Pulmonary artery endothelial cell (primary cell): ENCODE measurements at places on chromosomes 7 and 10.
A peak's percentile ranks its signal among the peaks of the same experiment; 100 is the strongest.

DNA sequence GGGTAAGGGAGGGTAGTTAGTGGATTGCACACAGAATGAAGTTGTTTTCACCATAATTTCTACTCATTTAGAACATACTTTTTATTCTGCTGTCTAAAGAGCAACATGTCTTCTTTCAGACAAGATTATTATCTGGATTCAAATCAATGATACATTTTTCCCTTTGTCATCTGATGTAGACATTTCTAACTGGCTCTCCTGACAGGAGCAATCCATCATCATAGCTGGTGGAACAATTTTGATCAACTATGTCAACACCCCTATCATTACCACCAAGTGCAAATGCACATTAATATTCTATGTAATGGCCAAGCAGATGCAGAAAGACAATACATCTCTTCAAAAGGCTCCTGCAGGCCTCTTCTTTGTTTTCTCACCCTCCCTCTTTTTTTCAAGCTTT, 672.9 kb upstream of the LRRTM3 start:
- DNase-seq = no peak

DNA sequence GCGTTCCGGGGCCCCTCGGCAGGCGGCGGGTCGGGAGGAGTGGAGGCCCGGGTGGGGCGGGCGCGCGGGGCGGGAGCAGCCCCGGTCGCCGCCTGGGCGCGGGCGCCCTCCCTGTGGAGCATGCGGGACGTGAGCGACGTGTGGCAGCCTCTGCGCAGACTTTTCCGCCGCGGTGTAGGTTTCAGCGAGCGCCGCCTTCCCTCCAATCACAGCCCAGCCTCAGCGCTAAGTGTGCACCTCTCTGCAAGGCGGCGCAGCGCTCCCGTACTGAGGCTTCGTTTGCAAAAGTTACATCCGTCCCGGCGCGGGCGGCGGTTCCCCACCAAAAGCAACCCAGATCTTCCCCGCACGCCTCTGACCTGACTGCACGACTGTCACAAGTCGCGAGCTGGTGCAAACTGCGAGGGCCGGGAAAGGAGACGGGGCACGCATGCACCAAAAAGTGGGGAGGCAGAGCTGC, 1.2 kb upstream of the PFKFB3 start:
- DNase-seq = no peak

DNA sequence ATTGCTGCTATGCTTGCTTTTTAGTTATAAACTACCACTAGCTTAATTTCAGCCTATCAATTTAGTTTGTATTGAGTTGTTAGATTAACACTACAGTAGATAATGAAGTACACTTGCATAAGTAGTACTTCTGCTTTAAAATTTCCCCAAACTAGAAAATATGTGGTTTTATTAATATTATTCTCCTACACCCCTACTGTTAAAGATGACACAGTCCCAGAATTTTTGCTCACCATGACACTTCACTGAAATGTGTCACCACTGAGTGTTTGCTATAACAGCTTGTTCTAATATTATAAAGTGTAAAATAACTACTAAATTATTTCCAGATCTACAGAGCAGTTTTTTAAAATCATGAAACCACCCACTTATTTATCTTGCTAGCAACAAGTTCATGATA, 31.6 kb downstream of the RHEB start:
- DNase-seq = no peak

- no peak for DNase-seq
Observed at GRCh38 chr10:101005869-101006567, 6.4 kb downstream of the LZTS2 start.

- DNase-seq = no peak
Observed at GRCh38 chr7:67593794-67594193, 597.2 kb downstream of the TYW1 start.

GRCh38 chr10:26044141-26044749, 110.2 kb downstream of the MYO3A start:
- DNase-seq = no peak

DNA sequence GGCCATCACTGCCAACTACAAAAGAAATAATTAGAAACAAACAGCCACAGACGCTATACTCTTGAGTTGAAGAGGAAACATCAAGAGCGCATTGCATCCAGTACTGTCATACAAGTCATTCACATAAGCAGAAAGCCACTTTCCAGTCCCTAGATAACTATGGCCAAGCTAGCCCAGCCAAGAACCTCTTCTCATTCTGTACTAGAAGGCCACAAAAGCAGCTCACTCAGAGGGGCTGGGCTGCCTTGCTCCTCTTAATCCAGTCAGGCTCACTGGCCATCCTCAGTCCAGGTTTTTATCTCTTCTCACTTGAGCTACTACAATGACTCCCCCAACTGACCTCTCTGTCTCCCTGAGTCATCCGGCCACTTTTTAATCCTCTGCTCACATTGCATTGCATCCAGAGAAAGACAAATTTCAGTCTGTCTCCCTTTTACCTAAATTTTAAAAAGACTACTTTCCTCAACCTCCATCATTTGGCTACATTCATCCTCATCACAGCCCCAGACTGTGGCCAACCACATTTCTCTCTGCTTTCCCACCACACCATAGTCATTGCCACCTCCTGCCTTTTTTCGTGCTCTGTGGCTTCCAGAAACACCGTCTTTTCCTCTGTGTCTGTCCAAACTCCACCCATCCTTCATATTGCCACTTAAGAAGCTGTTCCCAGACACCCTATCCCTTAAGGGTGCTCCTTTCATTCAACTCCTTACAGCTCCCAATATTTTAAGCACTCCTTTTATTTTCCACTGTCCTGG, 25.0 kb downstream of the PPP1R3C start:
- no peak for DNase-seq

DNA sequence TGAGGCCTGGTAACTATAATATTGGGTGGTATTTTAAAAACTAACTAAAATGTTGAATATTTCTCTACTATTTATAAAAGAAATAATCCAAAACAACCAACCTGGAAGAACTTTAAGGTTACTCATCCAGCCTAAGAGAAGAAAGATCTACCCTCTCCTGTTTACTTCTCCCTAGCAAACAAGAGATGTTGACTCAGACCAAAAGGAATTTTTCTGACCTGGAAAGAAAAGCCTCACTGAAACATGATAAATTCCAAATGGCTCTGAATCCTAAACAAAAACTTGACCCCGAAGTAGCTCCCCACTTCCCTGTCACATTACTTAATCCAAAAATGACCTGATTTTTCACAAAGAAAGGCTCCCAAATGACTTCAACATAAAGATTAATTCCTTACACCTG, 101.2 kb downstream of the PARD3 start:
- DNase-seq = no peak

DNA sequence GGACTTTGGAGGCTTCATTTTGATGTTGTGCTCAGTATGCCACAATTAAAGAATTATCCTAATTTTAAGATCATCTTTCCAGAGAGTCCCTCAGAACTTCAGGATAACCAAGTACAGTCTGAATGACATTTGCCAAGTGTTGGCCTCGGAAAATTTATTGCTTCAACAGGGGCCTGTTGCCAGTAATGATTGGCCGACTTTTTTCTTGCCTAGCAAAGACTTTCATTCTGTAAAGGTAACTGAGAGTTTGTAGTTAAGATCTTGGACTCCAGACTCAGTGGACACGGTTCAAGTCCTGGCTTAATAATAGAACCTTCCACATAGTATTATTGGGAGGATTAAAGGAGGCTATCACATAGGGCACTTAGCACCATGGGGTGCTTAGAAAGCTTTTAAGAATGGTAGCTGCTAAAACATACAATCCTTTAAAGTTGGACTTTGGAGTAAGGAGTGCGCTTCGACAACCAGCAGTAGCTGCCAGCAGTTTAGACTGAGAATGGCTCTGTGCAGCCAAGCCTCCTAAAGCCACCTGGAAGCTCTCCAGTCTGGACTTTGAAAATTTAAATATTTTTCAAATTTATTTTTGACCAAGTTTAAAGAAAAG, 90.0 kb downstream of the PLCE1 start:
- no peak for DNase-seq

DNA sequence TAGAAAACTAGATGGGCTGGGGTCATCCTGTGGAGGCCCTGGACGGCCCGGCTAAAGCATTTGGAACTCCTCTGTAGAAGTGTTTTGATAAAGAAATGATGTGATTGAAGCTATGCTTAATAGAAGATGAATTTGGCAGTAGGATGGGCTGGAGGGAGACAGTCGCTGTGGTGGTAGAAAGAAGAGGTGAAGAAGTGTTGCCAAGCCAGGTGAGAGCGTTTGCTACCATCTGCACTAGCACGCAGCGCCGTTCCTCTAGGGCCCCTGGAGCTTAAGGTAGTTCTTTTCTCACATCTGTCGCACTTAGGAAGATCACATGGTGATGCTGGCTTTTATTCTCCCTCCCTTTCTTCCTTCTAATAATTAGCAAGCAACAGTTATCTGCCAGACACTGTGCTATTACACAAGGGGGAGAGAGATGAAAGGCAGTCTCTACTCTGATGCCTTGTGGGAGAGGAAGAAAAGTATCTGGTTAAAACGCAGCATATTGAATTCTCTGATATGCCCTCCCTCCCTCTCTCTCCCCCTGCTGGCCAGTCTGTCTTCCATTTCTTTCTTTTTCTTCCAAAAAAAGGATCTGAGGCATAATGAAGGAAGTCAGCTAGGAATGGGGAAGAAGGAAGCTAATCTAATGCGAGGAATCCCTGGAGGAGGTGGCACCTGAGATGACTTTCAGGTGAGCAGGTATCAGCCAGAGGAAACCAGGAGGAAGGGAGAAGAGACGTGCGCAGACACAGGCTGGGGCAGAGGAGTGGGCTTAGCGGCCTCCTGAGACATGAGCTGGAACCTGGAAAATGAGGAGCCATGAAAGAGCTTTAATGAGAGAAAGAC, 162.3 kb upstream of the KLF14 start:
- DNase-seq = no peak

GRCh38 chr7:156147756-156148504, 335.7 kb upstream of the SHH start:
- no peak for DNase-seq

DNA sequence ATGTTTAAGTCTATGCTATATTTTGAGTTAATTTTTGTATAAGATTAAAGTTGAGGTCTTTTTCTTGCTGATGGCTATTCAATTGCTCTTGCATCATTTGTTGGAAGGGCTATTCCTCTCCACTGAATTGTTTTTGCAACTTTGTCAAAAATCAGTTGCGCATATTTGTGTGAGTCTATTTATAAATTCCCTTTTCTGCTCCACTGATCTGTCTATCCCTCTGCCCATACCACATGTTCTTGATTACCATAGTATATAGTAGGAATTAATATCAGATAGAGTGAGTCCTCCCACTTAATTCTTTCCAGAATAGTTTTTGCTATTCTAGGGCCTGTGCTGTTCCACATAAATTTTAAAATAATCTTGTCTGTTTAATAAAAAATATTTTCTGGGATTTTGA, 152.4 kb upstream of the ADCY1 start:
- no peak for DNase-seq

DNA sequence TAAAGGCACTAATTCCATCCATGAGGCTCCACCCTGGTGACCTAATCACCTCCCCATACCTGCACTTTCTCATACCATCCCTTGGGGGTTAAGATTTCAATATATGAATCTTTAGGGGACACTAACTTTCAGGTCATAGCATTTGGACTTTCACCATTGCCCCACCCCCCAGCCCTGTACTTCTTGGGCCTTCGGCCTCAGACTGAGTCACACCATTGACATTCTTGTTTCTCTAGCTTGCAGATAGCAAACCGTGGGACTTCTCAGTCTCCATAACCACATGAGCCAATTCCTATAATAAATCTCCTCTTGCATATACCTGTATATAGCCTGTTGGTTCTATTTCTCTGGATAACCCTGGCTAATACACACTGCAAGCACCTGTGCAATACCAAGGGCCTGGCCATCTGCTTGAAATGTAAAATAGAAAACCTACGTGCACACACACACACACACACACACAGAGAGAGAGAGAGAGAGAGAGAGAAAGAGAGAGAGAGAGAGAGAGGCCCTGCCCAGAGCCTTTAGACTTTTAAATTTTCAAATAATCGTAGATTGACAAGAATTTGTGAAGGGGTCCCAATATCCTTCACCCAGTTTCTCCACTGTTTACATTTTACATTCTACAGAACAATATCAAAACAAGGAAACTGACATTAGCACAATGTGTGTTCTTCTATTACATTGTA, 25.3 kb downstream of the ANXA8 start:
- DNase-seq = no peak

DNA sequence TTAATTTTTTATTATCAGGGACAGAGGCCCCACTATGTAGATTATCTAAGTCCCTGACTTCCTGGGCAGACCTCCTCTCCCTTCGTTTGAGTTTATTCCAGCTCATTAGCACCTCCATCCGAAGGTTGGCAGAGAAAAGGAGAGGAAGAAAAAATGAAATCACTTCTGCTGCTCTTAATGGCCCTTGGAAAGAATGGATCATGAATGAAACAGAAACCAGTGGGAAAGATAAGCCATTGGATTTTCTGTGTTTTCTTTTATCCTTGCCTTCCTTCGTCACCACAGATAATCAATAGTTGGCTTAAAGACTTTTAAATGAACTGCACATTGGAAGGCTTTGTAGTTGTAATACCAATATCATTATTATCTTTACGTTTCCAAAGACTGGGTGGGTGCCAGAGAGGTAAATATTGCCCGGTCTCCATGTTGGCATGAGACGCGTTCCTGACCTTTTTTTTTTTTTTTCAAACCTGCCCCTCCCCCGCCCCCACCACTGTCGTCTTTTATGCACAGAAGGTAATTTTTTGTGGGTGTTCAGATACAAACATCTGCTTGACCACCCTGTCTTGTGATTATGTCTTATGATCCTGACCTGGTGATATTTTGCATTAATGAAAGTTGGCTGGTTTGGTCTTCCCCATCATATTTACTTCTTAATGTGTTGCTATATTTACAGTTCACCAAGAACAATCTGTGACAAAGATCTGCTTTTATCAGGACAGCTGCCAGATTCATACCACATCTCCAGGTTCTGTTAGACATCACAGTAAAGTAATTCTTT, 116.8 kb downstream of the ARID5B start:
- DNase-seq = no peak

DNA sequence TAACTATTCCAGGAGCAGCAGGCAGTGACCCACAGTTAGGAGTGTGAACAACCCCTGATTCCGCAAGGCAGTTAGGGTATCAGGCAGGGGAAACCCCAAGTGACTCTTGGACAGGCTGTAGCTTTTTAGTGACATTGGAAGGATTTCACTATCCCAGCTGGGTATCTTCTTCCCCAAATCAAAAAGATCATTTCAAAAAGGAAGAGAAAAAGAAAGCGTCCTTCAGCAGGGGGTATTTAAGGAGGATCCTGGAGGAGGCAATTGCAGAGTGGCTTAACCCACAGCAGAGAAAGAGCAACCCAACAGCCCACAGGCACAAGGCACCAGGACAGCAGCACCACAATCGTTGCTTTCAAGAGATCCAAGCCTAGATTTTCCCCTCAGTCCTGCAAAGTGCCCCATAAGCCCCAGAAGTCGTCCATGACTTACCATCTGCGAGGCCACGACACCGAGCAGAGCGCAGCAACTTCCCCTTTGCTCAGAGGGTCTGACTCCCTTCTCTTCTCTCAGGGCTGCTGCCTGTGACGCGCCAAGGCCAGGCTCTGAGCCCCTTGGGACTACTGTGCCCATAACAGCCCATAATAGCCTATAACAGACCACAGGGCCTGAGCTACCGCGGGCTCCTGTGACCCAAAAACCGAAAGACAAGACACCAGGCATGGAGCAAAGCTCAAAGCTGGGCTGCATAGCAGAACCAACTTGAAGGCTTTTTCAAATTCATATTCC, 19.8 kb downstream of the PIK3AP1 start:
- DNase-seq = no peak

GRCh38 chr7:43572516-43573049, 10.3 kb upstream of the STK17A start:
- DNase-seq = peak; percentile 69
